ENCODE measurements at places on chromosomes 5 and 9.

GRCh38 chr9:2872250-2872930 lies 28.5 kb upstream of the PUM3 start:
- peak; percentile 49 for DNase-seq

DNA sequence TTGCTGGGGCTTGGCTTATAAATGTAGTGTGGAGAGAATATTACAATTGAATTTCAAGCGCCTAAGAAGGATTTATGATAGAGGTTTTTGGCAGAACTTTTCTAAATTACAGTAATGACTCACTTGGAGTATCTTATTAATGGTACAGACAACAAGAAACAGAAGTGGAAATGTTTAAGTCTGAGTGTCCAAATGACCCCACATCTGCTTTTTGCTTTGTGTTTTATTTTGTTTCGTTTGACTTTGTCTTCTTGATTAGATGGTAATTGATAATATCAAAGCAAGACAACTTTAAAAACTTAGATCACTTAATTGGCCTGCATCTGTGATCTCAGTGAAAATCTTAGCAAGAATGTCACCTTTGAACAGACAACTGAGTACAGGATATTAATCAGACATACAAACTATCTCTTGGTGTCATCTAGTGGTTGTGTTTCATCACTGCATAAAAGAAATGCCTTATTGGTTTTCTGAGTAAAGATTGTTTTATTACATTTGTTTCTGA lies 577.4 kb downstream of the ISL1 start:
- DNase-seq: no peak

DNA sequence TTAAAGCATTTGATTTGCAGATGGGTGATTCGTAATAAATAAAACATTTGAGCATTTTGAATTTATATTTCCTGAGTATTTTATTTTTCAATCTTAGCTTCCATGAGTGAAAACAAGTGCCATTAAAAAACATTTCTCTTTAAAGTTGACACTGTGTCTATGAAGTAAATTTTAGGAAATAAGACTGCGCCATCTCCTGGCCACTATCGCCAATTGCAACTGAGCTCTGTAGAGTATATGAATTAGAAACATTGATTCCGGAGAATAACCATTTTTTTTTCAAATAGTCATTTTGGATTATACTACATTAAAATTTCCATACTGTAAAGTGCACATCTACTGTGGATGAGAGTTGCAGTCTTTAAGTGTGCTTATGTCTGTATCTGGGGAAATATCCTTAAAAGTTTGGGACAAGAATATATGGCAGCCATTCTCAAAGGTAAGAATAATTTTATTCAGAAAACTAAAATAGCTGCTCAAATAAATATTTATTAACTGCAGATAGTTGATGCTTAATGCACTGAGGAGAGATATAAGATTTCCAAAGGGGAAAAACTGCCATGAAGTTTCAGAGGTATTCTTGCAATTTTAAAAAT lies 5.9 kb downstream of the DMRTA1 start:
- peak; percentile 30 for DNase-seq

GRCh38 chr5:108801776-108802175 lies 54.1 kb downstream of the FER start:
- DNase-seq: peak; percentile 95

DNA sequence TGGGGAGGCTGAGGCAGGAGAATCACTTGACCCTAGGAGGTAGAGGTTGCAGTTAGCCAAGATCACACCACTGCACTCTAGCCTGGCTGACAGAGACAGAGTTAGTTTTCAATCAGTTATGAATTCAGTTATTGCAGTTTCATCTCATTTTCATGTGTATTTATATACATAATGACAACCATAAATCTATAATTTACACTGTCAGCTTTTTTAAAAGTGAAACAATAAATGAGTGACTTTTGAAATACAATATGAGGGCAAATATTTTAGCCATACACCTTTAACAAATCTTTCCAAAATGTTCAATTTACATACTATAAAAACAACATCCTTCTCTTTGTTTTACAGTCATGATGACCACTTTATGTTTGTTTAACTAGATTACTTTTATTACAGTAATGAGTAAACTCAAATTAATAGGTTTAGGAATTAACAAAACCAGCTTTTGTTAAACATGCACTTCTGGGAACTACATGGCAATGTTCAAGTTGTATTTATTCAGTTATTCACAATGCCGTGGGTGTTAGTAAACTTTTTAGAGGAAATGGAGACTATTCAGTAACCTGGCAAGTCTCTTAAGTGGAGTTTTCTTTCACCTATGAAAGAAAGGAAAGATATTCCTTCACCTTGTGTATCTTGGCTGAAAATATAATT lies 12.7 kb downstream of the TYRP1 start:
- no peak for DNase-seq

DNA sequence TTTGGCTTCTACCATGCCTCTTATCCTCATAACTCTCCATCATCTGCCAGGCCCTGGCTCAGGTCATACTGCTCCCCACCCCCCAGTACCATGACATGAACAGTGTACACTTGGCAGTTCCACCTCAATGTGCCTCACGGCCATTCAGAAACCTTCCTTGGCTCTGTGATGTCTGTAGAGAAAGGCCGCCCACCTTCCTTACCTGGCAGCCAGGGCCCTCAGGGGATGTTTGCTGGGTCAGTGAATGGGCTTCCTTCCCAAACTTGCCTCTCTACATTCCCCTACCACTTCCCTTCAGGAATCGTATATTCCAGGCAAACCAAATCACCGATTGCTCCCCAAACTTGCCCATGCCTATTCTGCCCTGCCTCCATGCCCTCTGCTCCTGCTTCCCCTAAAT lies 101.1 kb downstream of the PSD2 start:
- DNase-seq: no peak

DNA sequence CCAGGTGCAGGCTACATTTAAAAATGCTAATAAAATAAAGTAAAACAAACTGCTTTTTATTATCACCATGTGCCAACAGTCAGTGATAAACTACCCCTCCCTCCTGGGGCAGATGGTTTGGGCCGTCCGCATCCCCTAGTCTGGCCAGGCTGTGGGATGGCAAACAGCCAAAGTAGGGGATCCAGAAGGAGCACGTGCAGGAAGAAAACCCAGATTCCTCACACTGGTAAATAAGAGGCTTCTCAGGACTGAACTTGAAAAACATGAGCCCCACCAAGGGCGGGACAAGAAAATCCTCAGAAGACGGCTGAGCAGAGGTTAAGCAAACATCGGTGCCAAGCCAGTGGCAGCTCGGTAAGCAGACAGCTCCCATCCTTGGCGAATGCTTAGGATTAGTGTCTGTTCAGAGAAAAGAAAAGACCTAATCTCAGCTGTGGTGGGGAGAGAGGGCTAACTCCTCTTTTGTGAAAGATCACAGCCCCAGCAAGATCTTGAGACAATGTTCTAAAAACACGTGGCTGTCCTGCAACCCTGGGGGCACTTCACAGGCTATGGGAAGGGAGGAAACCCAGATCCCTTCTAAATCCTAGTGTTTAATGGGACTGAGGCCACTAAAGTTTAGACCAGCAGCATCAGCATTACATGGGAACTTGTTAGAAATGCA lies 46.5 kb upstream of the GDNF start:
- no peak for DNase-seq
